ENCODE measurements at places on chromosomes 5 and 9. TPM values are rescaled to one million over a fixed set of nuclear protein-coding genes. Genes with fewer than 3 reads are reported as not detected.

The LHX3 gene
- not detected for total RNA-seq

- no peak for DNase-seq
These were observed 96.8 kb upstream of the CTSL start for GRCh38 chr9:87629104-87629503.

DNA sequence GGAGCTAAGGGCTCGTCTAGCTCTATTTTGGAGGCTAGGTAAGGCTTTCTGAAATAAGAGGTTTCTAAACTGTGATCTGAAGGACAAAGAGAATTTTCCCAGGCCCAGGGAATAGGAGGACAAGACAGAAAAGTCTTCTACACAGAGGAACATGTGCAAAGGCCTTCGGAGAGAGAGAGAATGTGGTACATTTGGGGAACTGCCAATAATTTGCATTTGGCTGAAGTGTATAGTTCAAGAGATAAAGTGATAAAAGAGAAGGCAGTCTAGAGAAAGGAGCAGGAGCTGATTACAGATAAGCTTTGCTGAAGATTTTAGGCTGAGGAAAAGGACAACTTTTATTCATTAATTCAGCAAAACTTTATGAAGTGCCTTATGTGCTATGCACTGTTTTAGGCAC, 214.4 kb upstream of the ELL2 start:
- DNase-seq: no peak

GRCh38 chr5:142547445-142548380, 138.2 kb downstream of the FGF1 start:
- no peak for DNase-seq

GRCh38 chr5:141508798-141509611, 20.1 kb downstream of the PCDHGC5 start:
- peak; percentile 65 for DNase-seq

Measured in occipital lobe (tissue), 3 donors.